ENCODE measurements at places on chromosomes 16 and 17. TPM values are rescaled to one million over a fixed set of nuclear protein-coding genes. Genes with fewer than 3 reads are reported as not detected.

Gene TBC1D3G
- not detected for total RNA-seq

GRCh38 chr17:56756536-56756935, 77.2 kb downstream of the C17orf67 start:
- H3K27me3 ChIP-seq: no peaks in the 10 kb centered on the region
- no peak overlapping the region for H3K27ac ChIP-seq
- no peaks in the 10 kb centered on the region for H3K36me3 ChIP-seq
- peaks cover 8% of the 10 kb centered on the region for H3K4me1 ChIP-seq
- no peak for DNase-seq
- H3K4me3 ChIP-seq: no peak overlapping the region

Gene TP53TG3C
- total RNA-seq: not detected

Gene DNAJC7
- total RNA-seq: 65.5 TPM

GRCh38 chr17:77512062-77512946, 371.5 kb downstream of the SEC14L1 start:
- no peaks in the 10 kb centered on the region for H3K27me3 ChIP-seq
- no peak overlapping the region for H3K27ac ChIP-seq
- no peak for DNase-seq
- H3K4me1 ChIP-seq: no peaks in the 10 kb centered on the region

Gene KCNH6
- total RNA-seq: 0.67 TPM
